ENCODE measurements at places on chromosomes 3 and 15. TPM values are rescaled to one million over a fixed set of nuclear protein-coding genes. Genes with fewer than 3 reads are reported as not detected.

The CD96 gene
- total RNA-seq: not detected

The CELSR3 gene
- 23.5 TPM for total RNA-seq

The ARHGEF26 gene
- total RNA-seq: 13.7 TPM

The MYL3 gene
- 0.24 TPM for total RNA-seq

The CYP11A1 gene
- 1.7 TPM for total RNA-seq

The CHRNA7 gene
- total RNA-seq: 4.4 TPM

The SRP14 gene
- total RNA-seq: 208 TPM

The GRIP2 gene
- 3.2 TPM for total RNA-seq

GRCh38 chr3:12427551-12427950 lies 56.7 kb upstream of the TSEN2 start:
- peaks cover 5% of the 10 kb centered on the region for H3K4me1 ChIP-seq
- no peaks in the 10 kb centered on the region for H3K36me3 ChIP-seq
- H3K27me3 ChIP-seq: no peaks in the 10 kb centered on the region
- DNase-seq: no peak
- no peak overlapping the region for H3K27ac ChIP-seq

DNA sequence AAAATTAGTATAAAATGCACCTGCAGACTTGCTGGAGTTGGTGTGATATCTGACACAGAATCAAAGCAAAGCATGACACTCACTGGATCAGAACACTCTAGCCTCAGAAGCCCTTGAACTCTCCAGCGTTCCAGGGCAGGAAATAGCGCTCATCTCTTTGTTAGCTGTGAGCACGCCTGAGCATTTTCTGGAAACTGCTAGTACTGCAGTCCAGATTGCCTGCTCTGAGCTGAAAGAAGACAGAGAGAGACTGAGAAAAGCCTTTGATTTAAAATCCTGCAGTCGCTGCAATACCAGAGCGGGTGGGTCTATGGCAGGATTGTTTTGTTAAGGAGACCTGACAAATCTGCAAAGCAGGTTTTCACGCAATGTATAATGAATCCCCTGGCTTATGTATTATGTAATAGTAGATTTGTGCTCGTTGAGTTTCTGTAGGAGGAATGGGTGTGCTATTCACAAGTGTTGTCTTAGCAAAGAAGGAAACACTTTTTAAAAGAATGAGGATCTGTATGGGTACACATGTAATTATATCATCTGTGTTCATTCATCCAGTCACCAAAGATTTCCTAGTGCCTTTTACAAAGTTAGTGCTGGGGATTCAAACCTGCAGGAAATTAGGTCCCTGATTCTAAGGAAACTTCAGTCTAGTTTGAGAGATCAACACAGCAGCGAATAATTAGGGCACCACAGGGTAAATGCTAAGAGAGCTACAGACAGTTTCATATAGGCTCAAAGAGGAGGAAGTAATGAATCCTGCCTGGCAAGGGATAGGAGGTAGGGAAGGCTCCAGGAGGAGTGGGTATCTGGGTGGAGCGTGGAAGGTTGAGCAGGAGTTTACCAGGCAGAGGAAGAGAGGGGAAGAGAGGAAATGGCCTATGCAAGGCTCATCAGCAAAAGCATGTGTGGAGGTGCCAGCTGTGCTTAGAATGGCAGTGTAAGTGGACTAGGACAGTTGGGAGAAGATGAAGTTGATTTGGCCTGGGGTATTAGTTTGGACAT lies 26.1 kb upstream of the MGLL start:
- no peaks in the 10 kb centered on the region for H3K27me3 ChIP-seq
- H3K36me3 ChIP-seq: no peaks in the 10 kb centered on the region
- H3K4me1 ChIP-seq: peaks cover 2% of the 10 kb centered on the region
- no peak overlapping the region for H3K27ac ChIP-seq
- H3K4me3 ChIP-seq: no peak overlapping the region
- no peak for DNase-seq

DNA sequence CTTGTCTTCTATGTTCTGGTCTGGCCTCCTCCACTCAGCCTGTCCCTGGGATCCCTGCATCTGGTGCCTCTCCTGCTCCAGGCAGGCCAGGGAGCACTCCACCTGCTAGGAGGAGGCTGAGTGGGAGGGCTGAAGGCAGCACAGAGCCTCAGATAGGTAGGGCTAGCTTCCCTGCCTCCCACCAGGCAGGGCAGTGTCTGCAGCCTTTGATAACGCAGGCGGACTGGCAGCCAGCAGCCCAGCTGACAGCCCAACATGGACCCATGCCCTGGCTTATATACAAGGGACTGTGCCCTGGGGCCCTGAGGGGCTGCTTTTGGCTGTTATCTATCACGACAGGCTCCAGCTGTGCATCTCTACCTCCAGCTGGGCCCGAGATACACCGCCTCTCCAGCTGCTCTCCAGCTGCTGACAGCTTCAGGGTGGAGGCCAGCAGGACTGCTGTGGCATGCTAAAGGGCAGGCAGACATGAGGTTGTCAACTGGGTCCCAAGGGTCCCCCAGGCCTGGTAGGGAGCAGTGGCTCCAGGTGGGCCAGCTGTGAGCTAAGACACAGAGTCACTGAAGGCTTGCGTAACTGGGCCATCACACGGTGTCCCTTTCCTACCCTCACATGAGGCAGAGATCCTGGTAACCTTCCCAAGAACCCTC lies 5.2 kb upstream of the CLK3 start:
- H3K4me1 ChIP-seq: no peaks in the 10 kb centered on the region
- DNase-seq: no peak
- H3K4me3 ChIP-seq: no peak overlapping the region
- no peaks in the 10 kb centered on the region for H3K36me3 ChIP-seq
- H3K27ac ChIP-seq: no peak overlapping the region

DNA sequence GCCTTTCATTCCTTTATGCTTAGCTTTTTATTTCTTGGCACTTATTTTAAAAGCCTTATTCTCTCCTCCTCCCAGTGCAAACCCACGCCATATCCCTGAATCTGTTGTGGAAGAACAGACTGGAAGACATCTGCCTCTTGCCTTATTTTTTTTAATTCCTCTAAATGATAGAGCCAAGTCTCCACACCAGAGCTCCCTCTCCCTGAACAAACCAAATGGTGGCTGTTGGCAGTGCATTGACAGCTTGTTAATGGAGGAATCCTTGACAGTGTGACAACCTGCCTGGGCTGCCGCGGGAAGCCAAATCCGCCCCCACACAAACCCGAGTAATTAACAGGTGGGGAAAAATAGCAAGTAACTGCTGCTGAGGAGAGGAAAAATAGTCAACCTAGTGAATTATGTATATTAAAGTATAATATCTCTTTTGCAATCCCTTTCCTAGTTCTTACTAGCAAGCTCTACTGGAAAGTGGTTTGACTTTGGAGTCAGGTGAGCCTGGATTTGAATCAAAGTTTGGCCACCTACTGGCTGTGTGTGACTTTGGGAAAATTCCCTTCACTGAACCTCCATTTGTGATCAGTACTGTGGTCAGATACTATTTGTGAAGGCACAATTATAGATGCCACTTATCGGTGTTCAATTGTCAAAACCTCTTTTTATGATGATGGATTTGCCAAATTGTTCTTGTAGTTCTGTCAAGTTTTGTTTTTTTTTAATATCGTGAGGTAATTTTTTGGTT lies 589.6 kb downstream of the PDCD6IP start:
- H3K27ac ChIP-seq: no peak overlapping the region
- peak; percentile 36 for DNase-seq
- H3K4me3 ChIP-seq: no peak overlapping the region
- H3K27me3 ChIP-seq: no peaks in the 10 kb centered on the region
- H3K4me1 ChIP-seq: no peaks in the 10 kb centered on the region
- H3K36me3 ChIP-seq: no peaks in the 10 kb centered on the region

DNA sequence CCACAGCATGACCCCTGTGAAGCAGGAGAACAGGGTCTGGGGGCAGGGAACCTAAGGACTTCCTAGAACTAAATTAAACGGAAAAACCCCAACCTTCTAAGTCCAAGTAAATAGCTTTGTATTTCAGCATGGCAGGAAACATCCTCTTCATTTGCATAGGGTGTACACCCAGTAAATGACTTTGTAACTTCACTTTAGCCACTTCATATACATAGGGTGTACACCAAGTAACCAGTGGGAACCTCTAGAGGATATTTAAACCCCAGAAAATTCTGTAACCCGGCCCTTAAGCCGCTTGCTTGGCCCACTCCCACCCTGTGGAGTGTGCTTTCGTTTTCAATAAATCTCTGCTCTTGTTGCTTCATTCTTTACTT lies 41.8 kb downstream of the FSD2 start:
- H3K36me3 ChIP-seq: 0 out of 2 replicates have a peak, but pooled peaks cover 4% of the 10 kb centered on the region
- no peak for DNase-seq
- H3K4me1 ChIP-seq: no peaks in the 10 kb centered on the region
- no peak overlapping the region for H3K27ac ChIP-seq

- H3K4me3 ChIP-seq: no peak overlapping the region
- no peaks in the 10 kb centered on the region for H3K27me3 ChIP-seq
- no peaks in the 10 kb centered on the region for H3K36me3 ChIP-seq
- H3K27ac ChIP-seq: no peak overlapping the region
These were observed 98.9 kb upstream of the SLC6A6 start for GRCh38 chr3:14303336-14304100.

GRCh38 chr3:6737630-6738029 lies 123.3 kb upstream of the GRM7 start:
- H3K4me1 ChIP-seq: no peaks in the 10 kb centered on the region
- DNase-seq: no peak
- H3K36me3 ChIP-seq: no peaks in the 10 kb centered on the region
- no peak overlapping the region for H3K4me3 ChIP-seq
- H3K27ac ChIP-seq: no peak overlapping the region
- H3K27me3 ChIP-seq: no peaks in the 10 kb centered on the region

- no peak overlapping the region for H3K27ac ChIP-seq
- peaks cover 6% of the 10 kb centered on the region for H3K36me3 ChIP-seq
- no peak for DNase-seq
- H3K4me3 ChIP-seq: no peak overlapping the region
- peaks cover 3% of the 10 kb centered on the region for H3K4me1 ChIP-seq
These were observed 3.4 kb upstream of the CTNNB1 start for GRCh38 chr3:41195946-41196345.

DNA sequence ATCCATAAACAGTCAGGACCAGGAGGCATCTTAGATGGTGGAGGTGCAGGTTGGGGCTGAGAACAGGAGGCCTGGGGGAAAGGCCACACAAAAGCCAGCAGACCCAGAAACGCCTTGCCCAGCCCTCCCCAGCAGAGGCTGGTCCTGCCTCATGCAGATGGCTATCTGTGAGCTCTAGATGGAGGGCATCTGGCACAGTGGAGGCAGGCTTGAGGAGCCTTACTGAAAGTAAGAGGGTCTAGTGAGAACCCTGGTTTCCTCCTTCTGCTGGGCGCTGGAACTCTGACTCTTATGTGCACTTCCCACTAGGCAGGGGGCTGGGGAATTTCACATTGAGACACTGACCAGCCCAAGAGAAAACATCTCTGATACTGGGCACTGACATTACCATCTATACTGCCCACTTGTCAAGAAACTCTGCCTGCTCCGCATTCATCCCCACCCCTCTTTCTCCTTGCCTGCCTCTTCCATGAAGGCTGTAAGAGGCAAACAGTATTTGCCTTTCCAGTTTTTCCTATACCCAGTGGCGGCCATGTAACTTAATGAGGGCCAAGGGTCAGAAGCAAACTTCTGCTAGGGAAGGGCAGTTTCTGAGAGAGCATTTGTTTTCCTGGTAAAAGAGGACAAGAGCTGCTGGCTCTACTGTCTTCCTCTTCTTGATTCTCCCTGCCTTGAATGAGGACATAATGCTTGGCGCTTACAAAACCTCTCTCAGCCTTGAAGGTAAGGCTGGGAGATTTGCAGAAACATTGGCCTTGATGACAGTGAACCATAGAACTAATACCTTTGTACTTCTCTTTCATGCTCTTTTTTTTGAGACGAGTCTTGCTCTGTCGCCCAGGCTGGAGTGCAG lies 4.4 kb upstream of the SCN5A start:
- H3K27ac ChIP-seq: no peak overlapping the region
- peaks cover 3% of the 10 kb centered on the region for H3K4me1 ChIP-seq
- no peak overlapping the region for H3K4me3 ChIP-seq
- no peak for DNase-seq

- H3K36me3 ChIP-seq: no peaks in the 10 kb centered on the region
- DNase-seq: no peak
- H3K4me1 ChIP-seq: peaks cover 5% of the 10 kb centered on the region
- no peaks in the 10 kb centered on the region for H3K27me3 ChIP-seq
- no peak overlapping the region for H3K27ac ChIP-seq
- H3K4me3 ChIP-seq: no peak overlapping the region
These were observed 393.9 kb upstream of the MCTP2 start for GRCh38 chr15:93837450-93837849.

- H3K27ac ChIP-seq: no peak overlapping the region
- peaks cover 9% of the 10 kb centered on the region for H3K36me3 ChIP-seq
- no peak overlapping the region for H3K4me3 ChIP-seq
- DNase-seq: no peak
- H3K4me1 ChIP-seq: peaks cover 2% of the 10 kb centered on the region
These were observed 17.1 kb downstream of the PML start for GRCh38 chr15:74011610-74012009.

GRCh38 chr3:150055332-150055731 lies 84.6 kb upstream of the PFN2 start:
- H3K4me1 ChIP-seq: no peaks in the 10 kb centered on the region
- H3K36me3 ChIP-seq: no peaks in the 10 kb centered on the region
- no peaks in the 10 kb centered on the region for H3K27me3 ChIP-seq
- H3K27ac ChIP-seq: no peak overlapping the region
- DNase-seq: no peak

DNA sequence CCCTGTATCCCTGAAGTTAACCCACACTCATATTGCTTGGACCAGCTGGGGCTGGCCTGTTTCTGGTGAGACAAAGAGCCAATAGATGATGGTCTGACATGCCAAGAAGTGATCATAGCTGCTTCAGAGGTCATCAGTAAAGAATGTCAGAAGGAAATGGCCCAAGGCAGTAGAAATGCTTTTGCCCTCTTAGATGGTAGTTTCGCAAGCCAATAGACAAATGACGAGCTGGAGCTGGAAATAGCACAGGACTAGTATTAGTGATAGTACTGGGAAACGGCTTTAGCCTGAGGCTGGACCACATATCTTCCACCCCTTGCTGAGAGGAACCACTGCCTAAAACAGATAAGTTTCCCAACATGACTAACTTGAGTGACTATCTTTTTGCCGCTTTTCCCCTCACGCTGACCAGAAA lies 176.1 kb upstream of the THBS1 start:
- no peaks in the 10 kb centered on the region for H3K36me3 ChIP-seq
- no peak for DNase-seq
- no peaks in the 10 kb centered on the region for H3K4me1 ChIP-seq

GRCh38 chr3:33144433-33144832 lies 30.6 kb downstream of the CRTAP start:
- H3K4me3 ChIP-seq: no peak overlapping the region
- H3K27ac ChIP-seq: no peak overlapping the region
- peak; percentile 79 for DNase-seq
- peaks cover 16% of the 10 kb centered on the region for H3K36me3 ChIP-seq
- H3K4me1 ChIP-seq: no peaks in the 10 kb centered on the region
